Hepatocyte (in vitro differentiated cells): ENCODE measurements at places on chromosomes 1 and 21. TPM values are rescaled to one million over a fixed set of nuclear protein-coding genes. Genes with fewer than 3 reads are reported as not detected.

GRCh38 chr1:101236516-101237228 is at the start of gene S1PR1:
Gene S1PR1, plus strand, starts transcription at chr1:101237019. Its CDS starts 1,966 bp downstream, at chr1:101238985.
- DNase-seq = peak; percentile 71

MRPS14 gene
- polyA plus RNA-seq = 60.1 and 65.8 TPM in 2 replicates

- no peak for DNase-seq
Observed at GRCh38 chr1:24725209-24725651, 20.0 kb upstream of the CLIC4 start.

GRCh38 chr1:20723159-20723536 is 5.3 kb upstream of the KIF17 start:
- DNase-seq = no peak

- DNase-seq = no peak
Observed at GRCh38 chr1:150127868-150128267, 21.8 kb upstream of the PLEKHO1 start.

DNA sequence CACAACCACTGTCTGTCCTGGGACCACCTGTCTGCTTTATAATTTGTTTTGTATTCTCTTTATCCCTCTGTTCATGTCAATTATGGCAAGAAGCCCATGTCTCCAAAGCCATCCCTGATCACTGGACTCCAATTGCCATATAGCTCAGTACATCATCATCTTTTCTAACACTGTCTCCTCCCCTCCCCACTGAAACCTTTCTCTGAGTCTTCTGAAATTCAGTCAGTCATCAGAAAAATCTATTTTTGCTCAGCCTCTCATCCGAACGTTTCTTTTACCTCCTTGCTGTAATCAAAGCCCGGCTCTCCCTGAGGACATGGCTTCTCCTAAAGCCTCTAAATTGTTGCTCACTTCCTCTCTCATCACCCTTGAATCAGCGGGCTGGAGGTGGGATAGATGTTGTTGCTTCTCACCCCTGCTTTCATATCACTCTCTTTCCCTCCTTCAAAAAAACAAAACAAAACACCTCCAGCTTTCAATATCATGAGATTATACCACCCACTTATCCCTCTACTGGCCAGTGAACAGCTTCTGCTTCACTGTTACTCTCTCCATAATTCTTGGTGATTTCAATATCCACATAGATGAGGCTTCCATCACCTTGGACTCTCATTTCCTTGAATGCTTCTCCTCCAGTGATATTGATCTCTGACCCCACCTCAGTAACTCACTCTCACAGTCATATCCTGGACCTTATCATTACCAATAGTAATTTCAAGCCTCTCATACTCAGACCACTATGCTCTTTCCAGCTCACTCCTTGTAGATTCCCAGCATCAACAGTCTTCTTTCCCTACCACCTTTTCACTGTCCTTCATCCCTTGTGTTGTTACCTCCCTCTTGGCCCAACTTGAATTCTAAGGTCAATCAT is 27.8 kb downstream of the RAB3B start:
- no peak for DNase-seq

DNA sequence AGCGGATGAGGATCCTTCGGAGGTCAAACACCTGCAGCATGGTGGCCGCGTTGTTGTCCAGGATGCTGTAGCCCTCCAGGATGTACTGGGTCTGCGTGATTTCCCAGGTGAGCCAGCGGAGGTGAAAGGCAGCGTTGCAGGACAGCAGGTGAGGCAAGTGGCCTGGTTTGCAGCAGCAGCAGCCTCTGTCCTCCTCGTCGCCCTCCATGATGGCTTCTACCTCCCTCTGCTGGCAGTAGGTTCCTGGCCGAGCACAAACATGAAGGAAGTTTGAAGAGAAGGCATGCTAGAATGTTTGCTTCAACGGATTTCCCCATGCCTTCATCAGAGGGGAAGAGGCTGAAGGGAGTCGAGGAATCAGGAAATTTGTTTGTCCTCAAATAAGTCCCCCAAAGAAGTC is 74.7 kb downstream of the NTPCR start:
- DNase-seq = peak; percentile 72

KRTAP10-6 gene
- polyA plus RNA-seq = not detected in 2 replicates

DNA sequence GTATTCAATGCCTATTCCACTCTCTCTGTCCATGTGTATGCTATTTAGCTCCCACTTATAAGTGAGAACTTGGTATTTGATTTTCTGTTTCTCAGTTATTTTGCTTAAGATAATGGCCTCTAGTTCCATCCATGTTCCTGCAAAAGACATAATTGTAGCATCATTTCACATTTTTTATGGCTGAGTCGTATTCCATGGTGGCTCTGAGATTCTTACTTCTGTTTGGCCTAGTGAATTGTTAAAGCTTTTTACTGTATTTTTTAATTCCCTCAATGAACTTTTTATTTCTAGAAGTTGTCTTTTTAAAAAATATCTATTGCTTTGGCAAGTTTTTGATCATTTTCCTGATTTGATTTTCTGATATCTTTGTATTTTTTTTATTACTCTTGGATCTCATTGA is 635.6 kb downstream of the PLA2G4A start:
- DNase-seq = no peak

GRCh38 chr1:80293818-80294217 is 1287.3 kb upstream of the ADGRL4 start:
- DNase-seq = no peak
